ENCODE measurements at places on chromosomes 16 and 17.

DNA sequence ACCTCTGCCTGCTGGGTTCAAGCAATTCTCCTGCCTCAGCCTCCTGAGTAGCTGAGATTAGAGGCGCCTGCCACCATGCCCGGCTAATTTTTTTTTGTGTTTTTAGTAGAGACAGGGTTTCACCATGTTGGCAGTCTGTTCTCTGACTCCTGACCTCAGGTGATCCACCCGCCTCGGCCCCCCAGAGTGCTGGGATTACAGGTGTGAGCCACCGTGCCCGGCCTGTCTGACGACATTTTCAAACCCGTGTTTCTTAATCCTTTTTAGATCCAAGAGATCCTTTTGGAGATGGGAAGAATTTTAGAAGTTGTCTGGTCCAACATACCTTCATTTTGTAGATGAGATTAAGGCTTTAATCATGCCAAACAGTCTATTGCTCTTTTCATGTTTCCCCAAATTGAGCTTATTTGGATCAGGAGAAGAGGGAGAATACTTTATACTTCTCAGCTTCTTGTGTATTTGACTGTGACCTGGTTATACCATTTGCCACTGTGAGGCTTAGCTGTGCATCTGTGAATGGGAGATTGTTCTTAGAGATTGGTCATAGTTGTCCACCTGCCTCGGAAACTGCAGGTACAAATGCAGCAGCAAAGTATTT lies 25.8 kb downstream of the USP10 start:
- DNase-seq: no peak

- no peak for DNase-seq
Measured at GRCh38 chr16:74758801-74759200, 15.8 kb downstream of the FA2H start.

DNA sequence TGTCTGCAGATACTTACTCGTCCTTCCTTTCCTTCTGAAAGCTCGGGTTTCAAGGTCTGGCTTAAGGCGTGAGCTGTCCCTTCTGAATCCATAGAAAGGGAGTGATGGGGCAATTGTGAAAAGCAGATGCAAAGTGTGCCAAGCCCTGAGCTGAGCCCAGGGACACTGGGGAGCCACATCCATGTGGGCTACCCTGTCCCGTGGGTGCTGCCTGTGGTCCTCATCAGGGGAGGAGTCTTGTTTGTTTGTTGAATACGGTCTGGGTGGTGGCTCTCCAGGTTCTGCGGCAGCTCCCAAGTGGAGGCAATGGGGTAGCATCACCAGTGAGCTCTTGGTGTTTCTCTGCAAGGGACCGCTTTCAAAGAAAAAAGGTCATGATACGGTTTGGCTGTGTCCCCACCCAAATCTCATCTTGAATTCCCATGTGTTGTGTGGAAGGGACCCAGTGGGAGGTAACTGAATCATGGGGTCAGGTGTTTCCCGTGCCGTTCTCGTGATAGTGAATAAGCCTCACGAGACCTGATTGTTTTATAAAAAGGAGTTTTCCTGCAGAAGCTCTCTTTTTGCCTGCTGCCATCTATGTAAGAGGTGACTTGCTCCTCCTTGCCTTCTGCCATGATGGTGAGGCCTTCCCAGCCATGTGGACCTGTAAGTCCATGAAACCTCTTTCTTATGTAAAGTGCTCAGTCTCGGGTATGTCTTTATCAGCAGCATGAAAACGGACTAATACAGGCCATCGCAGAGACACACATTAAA lies 1.0 kb upstream of the ALG1 start:
- no peak for DNase-seq

DNA sequence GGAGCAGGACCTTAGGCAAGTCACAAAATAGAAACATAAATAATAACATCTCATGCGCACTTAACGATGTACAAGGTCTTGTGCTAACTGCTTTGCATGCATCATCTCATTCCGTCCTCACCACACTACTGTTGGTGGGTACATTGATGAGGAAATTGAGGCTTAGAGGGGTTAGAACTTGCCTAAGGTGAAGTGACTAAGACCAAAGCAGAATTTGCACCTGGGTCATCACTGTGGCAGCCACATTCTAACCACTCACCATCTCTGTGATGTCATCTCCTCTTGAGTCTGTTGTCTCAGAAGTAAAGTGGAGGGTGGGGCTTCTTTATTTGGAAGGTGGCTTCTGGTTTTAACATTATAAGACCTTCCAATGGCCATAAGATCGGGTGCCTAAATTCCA lies 20.4 kb upstream of the TRIM25 start:
- DNase-seq: no peak

DNA sequence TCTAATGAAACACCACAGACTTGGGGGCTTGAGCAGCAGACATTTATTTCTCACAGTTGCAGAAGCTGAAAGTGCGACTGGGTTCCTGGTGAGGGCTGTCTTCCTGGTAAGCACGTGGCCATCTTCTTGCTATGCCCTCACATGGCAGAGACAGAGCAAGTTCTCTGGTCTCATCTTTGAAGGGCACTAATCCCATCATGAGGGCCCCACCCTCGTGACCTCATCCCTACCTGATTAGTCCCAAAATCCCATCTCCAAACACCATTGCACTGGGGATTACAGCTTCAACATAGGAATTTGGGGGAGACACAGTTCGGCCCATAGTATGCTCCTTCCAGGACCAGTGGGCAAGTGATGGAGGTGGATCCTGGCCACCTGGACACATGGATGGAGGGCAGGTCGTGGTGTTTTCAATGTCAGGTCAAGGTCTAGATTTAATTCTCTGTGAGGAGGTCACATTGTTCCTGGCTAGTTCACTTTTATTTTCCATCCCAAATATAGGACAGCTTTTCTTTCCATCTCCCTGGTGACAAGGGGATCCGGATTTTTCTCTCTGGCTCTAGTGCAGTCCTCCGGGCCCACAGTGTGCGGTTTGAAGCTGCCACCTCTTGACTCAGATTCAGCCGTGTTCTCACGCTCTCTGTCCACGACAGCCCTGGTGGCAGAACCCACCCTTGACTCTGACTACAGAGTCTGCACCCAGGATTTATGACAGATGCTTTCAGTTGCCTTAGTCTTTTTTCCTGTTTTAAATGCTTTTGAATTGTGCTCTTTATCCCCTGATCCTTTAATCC lies 160.5 kb upstream of the NOL11 start:
- DNase-seq: no peak

- no peak for DNase-seq
Measured at GRCh38 chr16:88540346-88540977, 29.7 kb upstream of the ZC3H18 start.

GRCh38 chr17:48174833-48175523 lies 67.4 kb downstream of the SNX11 start:
- no peak for DNase-seq

DNA sequence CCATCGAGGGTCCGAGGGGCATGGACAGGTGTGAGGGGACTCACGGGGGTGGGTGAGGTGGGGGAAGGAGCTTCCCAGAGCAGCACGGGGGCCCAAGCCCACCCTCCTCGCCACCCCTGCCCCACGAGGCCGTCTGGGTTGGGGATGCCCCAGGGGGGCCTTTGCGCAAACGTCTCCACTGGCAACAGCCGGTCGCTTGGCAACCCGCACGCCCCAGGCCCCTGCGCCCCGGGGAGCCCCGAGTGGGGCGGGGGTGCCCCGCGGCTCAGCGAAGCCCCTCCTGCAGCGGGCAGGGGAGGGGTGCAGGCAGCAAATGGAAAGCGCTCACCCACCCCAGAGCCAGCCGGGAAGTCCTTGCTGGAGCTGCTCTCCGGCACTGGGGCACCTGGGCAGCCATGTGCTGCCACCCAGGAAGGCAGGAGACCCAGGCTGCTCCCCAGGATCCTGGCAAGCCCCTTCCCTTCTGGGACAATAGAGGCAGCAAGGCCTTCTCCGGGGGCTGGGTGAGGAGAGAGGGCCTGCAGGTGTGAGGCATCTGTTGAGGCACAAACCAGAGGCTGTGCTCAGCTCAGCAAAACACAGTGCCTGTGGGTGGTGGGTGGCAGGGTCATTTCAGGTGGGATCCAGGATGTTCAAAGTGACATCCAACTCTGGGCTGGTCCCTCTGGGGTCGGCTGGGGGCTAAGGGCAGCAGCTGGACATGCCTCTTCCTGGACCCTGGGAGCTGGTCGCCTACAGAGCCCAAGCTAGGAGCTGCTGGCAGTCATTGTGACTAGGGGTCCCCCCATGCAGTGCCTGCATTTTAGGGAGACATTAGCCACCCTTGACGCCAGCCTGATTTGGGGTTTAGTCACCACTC lies 80.9 kb upstream of the CBX4 start:
- no peak for DNase-seq

GRCh38 chr16:64253096-64253495 lies 868.8 kb downstream of the CDH11 start:
- no peak for DNase-seq

DNA sequence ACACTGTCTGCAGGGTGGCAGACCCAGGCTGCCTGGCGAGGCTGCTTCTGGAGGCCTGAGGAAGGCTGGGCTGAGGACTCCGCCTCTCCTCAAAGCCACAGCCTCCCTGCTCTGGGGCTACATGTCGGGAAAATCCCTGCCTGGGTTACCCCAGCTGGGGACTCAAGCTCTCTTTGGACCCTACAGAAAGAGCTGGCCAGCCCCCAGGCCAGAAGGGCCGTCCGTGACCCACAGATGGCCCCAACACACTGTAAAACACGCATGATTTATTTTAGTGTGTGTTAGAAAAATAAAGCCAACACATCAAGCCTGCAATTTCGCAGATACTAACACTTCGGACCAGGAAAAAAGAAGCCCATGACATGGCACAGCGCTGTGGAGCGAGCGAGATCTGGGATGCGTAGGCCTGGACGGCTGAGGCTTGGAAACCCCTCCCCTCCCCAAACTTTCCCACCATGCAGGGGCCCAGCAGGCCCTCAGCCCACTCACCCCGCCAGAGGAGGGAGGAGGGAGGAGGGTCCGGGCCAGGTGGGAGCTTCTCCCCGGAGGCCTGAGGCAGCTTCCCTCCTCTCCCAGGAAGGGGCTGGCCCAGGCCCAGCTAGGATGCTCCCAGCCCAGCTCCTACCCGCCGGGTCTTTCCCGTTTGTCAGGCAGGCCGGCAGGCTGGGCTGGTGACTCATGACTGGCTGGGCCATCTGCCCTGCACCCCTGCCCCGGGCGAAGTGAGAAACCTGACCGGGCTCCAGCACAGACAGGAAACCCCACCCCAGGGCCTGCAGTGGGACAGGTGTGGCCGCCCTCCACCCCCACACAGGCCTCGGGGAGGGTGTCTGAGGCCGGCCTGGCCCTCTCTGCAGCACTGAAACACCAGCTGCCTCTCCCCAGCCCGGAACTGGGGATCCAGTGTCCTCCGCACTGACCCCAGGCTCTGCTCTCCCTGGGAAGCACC lies 34.1 kb upstream of the SLC38A10 start:
- no peak for DNase-seq

DNA sequence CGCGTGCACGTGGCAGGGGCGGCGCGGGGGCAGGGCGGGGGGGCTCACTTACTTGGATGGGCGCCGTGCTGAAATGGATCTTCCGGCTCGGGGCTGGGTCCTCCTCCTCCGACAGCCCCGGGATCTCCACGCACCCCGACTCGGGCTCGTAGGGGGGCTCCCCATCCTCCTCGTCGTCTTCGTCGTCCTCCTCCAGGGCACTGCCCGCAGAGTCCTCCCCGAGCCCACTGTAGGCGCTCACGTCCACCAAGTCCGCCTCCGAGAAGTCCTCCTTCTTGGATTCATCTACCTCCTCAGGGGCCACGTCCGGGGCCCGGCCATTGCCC lies 1.4 kb downstream of the PPP1R9B start:
- DNase-seq: no peak

DNA sequence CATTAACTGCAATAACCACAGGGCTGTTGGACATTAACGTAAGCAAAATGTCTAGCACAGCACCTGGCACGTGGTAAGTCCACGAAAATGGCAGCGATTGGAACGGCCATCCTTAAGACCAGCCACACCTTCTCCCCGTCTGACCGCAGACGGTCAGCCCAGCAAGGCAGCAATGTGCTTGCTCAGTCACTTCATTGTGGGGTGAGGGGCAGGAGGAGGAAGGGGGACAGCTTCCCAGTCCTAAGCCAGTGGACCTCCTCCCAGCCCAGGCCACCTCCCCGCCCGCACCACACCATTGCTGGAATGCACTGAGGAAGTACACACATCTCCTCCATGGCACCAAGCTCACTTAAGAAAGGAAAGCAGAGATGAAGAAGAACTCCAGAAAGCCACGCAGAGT lies 8.6 kb upstream of the MYLK3 start:
- no peak for DNase-seq

GRCh38 chr17:38690386-38690785 lies 14.7 kb upstream of the MLLT6 start:
- no peak for DNase-seq

DNA sequence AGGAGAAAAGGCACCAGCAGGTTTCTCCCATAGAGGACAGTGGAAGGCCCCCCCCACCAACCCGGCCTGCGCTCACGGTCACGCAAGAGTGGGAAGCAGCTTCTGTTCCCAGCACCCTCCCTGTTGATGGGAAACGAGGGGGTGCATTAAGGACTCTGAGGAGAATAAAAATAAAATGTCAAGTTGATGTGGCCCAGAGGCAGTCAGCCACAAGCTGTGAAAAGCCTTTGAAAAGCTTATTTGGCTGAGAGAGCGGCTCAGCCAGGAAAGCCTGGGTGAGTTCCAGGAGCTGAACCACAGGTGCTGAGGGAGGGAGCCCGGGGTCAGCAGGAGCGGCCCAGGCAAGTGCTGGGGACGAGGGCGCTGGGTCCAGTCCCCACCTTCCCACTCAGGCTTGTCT lies 26.9 kb upstream of the SPATA32 start:
- DNase-seq: no peak

- no peak for DNase-seq
Measured at GRCh38 chr16:20782470-20782869, 18.7 kb downstream of the ACSM3 start.
